Right forelimb (tissue), 1 donor: ENCODE measurements at places on chromosomes 7 and 10.

- DNase-seq = no peak
Measured at GRCh38 chr10:16367621-16368292, 69.1 kb upstream of the PTER start.

- DNase-seq = no peak
Measured at GRCh38 chr10:97444212-97444611, 1.6 kb downstream of the EXOSC1 start.

GRCh38 chr10:121787169-121787568, 140.7 kb downstream of the ATE1 start:
- DNase-seq = no peak

DNA sequence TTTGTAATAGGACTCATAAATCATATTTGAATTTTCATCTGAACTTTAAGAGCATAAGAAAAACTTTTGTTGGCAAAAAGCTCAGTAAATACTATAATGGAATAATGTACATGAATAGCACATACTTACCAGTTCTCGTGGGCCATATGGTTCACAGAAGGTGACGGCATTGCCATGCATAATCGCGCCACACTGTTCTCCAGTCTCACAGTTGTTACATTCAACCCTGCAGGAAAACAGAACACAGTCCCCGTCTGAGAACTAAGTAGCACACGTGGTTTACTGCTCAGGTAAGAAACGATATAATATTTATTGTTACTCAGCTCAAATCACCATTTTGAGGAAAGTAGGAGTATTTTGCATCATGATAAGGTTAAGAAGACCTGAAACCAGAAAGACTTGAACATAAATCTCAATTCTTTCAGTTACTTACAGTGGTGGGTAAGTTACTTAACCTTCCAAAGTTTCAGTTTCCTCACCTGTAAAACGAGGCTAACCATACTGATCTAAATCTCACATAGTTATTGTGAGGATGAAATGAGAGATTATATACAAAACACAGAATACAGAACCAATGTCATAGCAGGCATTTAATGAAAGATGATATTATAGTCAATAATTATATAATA, 261.4 kb downstream of the RELN start:
- DNase-seq = no peak

DNA sequence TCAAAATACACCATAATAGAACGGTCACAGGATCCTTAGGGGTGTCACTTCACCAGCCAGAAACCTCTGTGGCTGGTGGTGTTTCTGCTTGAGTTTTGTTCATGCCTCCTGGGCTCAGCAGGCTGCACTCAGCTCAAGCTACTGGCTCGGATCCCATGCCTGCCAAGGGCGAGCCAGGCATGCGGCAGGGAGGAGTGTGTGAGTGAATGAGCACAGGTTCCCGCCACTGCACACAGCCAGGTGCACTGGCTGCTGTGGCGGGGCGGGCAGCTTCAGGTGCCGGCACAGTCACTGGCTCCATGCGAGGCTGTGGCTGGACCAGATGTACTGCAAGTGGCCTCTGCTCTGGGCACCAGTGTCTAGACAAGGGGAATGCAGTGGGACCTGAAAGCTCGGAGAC, 29.5 kb downstream of the CLDN12 start:
- no peak for DNase-seq

GRCh38 chr7:303884-304573, 14.1 kb downstream of the FOXL3 start:
- DNase-seq = no peak

DNA sequence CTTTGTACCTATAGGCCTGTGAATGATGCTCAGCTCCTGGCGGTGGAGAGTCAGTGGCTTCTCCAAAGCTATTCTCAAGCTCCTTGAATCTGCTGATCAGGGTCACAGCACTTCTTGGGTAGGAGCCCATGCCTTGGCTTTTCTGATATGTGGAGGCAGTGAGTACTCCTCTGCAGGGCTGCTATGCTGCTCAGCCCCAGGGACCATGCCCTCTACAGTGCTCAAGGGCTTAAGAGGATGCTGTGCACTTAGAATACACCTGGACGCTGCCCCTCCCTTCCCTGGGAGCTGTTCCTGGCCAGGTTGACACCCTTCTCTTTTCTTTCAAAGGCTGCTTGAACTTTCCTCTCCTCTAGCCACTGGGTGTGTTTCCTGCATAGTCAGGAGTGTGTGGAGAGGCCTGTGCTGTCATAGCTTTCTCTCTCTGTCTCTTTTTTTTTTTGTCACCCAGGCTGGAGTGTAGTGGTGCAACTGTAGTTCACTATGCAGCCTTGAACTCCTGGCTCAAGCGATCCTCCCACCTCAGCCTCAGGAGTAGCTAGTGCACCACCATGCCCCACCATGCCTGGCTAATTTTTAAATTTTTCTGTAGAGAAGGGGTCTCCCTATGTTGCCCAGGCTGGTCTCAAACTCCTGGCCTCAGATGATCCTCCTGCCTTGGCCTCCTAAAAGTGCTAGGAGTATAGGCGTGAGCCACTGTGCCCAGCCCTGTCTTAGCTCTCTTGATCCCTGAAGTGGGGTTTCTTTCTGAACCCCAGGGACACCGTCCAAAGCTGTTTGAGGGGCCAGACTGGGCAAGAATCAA, 113.9 kb downstream of the KIF20B start:
- no peak for DNase-seq

DNA sequence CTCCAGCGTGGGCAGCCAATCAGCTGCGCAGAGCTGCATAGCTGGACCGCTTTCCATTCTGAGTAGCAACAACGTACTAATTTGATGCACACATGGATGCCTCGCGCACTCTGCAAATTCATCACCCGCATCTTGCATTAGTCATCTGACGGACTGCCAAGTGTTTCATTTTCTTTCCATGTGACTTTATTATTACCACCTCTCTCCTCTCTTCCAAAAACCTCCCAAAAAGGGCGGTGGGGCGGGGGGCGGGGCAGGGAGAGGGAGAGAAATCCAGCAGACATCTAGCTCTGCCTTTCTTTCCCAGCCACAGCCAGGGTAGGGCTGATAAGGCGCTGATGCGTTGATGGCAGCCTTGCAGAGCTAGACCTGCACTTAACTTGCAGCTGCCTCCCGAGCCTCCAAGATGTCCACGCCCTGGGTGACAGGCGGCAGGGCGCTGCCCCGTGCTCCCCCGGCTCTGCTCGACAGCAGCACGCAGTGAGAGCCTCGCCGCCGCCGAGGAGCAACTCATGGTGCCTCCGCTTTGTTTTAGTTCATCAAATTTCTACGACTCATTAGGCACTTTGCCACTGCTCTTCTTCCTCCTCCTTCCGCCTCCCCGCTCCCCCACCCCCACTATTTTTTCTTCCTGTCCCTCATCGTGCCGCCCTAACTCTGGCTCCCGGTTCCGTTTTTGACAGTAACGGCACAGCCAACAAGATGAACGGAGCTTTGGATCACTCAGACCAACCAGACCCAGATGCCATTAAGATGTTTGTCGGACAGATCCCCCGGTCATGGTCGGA, 147.3 kb downstream of the CELF2 start:
- DNase-seq = peak; percentile 75

- DNase-seq = no peak
Measured at GRCh38 chr10:106707657-106708056, 456.8 kb downstream of the SORCS1 start.

GRCh38 chr7:68503400-68503799, 1094.9 kb upstream of the AUTS2 start:
- no peak for DNase-seq

- DNase-seq = no peak
Measured at GRCh38 chr7:36925207-36925606, 200.9 kb upstream of the AOAH start.

DNA sequence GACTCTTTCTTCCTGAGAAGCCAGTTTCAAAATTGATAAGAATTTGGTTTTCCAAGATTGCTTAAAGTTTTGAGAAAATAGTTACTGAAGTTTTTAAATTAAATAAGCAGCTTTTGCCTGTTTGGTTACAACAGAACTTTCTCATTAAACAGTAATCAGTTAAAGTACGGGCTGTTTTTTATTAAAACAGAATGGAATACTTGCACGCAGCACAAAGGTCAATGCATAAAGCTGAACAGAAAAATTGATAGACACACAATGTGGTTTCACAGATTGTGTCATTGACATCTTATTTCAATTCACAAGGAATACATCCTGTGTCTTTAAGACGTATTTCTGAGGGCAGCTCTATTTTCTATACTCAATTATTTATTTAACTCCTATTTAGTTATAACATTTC, 192.2 kb downstream of the PRKG1 start:
- DNase-seq = no peak

DNA sequence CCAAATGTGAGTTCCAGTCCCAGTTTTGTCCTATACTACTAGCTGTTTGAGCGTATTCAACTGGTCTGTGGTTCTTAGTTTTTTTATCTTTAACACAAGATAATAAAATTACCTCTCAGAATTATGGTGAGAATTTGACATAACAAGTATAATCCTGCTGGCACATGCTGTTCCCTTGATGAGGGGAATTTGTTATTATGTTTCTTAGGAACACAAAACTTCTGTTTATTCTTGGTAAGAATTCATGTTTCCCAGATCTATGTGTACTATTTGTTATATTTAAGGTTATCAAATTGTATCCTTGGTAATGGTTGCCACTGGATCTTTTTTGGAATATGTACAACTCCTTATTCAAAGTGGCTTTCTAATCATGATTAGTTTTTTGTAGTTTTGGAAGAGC, 335.6 kb downstream of the ADK start:
- no peak for DNase-seq

GRCh38 chr10:108421266-108421665, 1256.8 kb upstream of the SORCS1 start:
- no peak for DNase-seq

DNA sequence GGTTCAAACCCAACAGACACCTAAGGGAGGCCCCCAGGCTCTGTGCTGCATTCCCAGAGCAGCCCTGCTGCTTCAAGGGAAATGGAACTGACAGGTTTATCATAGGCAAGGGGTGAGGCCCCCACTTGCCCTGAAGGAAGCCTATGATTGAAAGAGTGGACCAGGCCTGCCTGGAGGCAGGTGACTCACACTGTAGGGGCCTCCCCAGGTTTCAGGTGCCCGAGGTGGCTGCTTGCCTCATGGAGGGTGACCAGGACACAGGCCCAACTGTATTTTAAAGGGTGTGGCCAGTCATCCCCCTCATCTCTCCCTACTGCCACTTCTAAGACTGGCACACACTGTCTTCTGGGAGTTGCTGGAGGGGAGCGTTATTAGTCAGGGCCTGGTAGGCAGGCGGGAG, 85.4 kb downstream of the ATXN7L1 start:
- no peak for DNase-seq

DNA sequence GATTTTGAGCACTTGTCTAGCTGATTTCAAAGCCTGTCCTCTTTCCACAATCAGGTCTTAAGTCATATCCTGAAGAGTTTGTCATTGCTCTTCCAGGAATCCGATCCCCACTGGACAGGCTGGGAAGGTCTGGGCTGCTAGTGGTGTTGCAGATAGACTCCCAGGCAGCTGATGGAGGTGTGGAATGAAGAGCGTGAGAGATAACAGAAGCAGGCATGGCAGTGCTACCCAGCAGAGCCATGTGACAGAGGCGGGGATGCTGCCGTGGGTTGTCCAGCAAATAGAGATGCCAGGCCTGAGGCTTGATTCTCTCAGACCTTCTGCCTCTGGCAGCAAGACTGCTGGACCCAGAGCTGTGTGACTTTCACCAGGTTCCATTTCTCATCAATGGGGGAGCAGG, 116.5 kb upstream of the EEPD1 start:
- no peak for DNase-seq

- no peak for DNase-seq
Measured at GRCh38 chr7:92988051-92988450, 129.7 kb downstream of the SAMD9 start.

DNA sequence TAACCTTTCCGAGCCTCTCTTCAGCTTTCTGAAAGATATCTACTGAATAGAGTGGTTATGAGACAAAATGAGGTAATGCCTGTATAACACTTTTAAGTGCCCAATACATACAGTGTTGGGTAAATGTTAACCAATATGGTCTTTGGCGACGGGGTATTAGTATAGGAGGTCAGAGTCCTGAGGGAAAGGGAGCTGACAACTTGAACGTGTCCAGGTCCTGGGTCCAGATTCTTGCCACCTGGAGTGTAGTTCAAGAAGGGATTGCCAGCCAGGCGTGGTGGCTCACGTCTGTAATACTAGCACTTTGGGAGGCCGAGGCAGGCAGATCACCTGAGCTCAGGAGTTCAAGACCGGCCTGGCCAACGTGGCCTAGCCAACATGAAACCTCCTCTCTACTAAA, 76.0 kb downstream of the ZFAND4 start:
- DNase-seq = no peak

GRCh38 chr10:1003884-1004670, 15.8 kb downstream of the GTPBP4 start:
- DNase-seq = no peak

- DNase-seq = peak; percentile 60
Measured at GRCh38 chr7:101537205-101537604, 91.9 kb downstream of the MYL10 start.

DNA sequence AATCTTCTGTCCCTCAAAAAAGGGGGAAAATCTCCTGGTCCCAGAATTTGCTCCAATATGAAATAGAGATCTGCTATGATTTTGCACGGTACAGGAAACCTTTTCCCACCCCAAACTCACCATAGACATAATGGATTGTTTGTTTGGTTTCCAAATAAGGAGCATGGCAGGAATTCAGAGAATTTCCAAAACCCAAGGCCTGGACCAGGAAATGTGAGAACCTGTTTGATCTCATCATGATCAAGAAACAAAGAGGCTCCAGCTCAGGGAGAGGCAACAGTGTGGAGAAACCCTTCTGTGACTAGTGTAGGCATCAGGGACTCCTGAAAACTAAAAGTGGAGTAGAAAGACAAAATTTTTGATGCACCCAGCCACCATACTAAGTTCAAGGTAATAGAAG, 1548.1 kb upstream of the LRRTM3 start:
- DNase-seq = no peak

DNA sequence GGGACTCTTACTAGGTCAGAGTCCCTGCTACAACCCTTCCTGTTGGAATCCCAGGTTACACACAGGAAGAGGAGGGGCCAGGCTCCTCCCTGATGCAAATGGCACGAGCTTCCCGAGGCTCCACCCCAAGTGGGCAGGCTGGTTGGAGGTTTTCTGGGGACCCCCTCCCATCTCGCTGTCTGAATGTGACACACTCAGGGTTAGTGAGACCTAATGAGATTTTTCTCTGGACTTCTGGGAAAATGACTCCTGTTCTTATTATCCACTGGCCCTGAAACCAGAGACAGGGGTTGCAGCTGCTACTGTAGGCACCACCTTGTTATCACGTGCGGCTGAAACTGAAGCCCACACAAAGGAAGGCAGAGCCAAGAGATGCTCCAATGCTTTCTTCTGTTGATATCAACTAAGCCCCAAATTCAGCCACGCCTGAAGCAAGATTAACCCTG, 103.3 kb downstream of the FAM107B start:
- DNase-seq = no peak

DNA sequence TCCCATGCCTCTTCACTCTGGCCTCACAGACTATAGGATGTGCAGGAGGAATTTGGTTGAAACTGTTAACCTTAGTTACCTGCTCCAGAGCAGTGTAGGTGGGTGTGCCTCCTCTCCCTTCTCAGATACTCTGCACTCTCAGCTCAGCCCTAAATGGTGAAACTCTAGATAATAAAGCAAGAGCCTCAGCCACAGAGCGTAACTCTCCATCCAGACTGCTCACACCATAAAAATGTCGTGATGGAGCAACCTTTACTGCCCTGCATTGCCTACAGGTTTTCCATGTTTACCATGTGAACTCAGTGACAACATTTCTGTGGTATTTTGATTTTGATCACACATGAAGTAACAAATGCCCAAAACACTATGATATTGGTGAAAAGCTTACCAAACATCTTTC, 227.7 kb downstream of the CREB5 start:
- no peak for DNase-seq

GRCh38 chr7:141501451-141501850, 49.8 kb upstream of the AGK start:
- DNase-seq = no peak
